H1 (cell line): ENCODE measurements at places on chromosomes 7 and 10. TPM values are rescaled to one million over a fixed set of nuclear protein-coding genes. Genes with fewer than 3 reads are reported as not detected.
A peak's percentile ranks its signal among the peaks of the same experiment; 100 is the strongest.

The TLL2 gene
- total RNA-seq: 3.0 and 3.2 TPM in 2 replicates

DNA sequence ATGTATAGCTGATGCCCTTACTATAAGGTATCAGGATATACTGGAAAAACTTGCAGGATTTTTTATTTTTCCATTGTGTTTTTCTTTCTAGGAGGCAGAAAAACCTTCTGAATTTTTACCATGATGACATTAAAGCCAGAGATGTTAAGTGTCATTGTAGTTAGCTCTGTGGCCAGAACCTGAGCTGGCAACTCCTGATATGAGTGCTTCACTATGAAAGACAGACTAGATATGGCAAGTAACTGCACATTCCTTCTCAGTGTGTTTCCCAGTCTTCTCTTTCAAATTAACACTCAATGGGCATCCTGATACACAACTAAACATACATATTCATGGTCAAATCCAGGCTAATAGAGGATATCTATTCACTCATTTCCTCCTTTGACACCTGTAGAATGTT lies 166.2 kb downstream of the CTTNBP2 start:
- DNase-seq: no peak
- no peak overlapping the region for H3K27ac ChIP-seq
- H3K36me3 ChIP-seq: no peaks in the 10 kb centered on the region; the same call in 1 of the 2 replicates
- H3K27me3 ChIP-seq: no peaks in the 10 kb centered on the region
- H3K4me3 ChIP-seq: no peak overlapping the region

- peaks cover 3% of the 10 kb centered on the region; the same call in 1 of the 2 replicates for H3K4me1 ChIP-seq
- H3K4me3 ChIP-seq: no peak overlapping the region; the same call in 1 of the 2 replicates
- H3K36me3 ChIP-seq: no peaks in the 10 kb centered on the region; the same call in 1 of the 2 replicates
- H3K27ac ChIP-seq: no peak overlapping the region
- no peak for DNase-seq
- peaks cover 33% of the 10 kb centered on the region for H3K27me3 ChIP-seq
Observed at GRCh38 chr10:13529714-13529973, 830 bp upstream of the BEND7 start.

The LRWD1 gene
- 26.8 and 28.5 TPM in 2 replicates for total RNA-seq

The NEUROD6 gene
- not detected in 2 replicates for total RNA-seq

The TMEM184A gene
- 1.5 and 1.8 TPM in 2 replicates for total RNA-seq

The RASA4B gene
- 2.6 and 3.4 TPM in 2 replicates for total RNA-seq

GRCh38 chr7:12475362-12476063 lies 71.8 kb upstream of the VWDE start:
- no peak for DNase-seq
- H3K27ac ChIP-seq: no peak overlapping the region
- no peaks in the 10 kb centered on the region for H3K36me3 ChIP-seq
- no peaks in the 10 kb centered on the region; the same call in 1 of the 2 replicates for H3K4me1 ChIP-seq
- H3K4me3 ChIP-seq: no peak overlapping the region

The PILRA gene
- 7.3 and 7.6 TPM in 2 replicates for total RNA-seq

- H3K27ac ChIP-seq: no peak overlapping the region
- DNase-seq: no peak
- H3K4me3 ChIP-seq: no peak overlapping the region
- H3K27me3 ChIP-seq: no peaks in the 10 kb centered on the region
- H3K4me1 ChIP-seq: peaks cover 10% of the 10 kb centered on the region
Observed at GRCh38 chr7:102191556-102192379, 94.9 kb upstream of the SH2B2 start.

GRCh38 chr10:100330079-100330478 lies at the start of gene PKD2L1:
Gene PKD2L1 (minus strand): TSS chr10:100330228. CDS start chr10:100330103, 125 bp downstream.
- no peak within 1 kb of the TSS for H3K4me3 ChIP-seq
- no peaks in the 10 kb centered on the region for H3K36me3 ChIP-seq
- no peak within 1 kb of the TSS for H3K27ac ChIP-seq
- H3K27me3 ChIP-seq: no peaks in the 10 kb centered on the region; the same call in none of the 2 replicates
- no peaks in the 10 kb centered on the region for H3K4me1 ChIP-seq

The CYP3A4 gene
- total RNA-seq: not detected in 2 replicates

- no peak overlapping the region for H3K27ac ChIP-seq
- no peaks in the 10 kb centered on the region for H3K36me3 ChIP-seq
- H3K27me3 ChIP-seq: no peaks in the 10 kb centered on the region
- no peaks in the 10 kb centered on the region for H3K4me1 ChIP-seq
- DNase-seq: no peak
Observed at GRCh38 chr10:60315311-60315710, 74.4 kb downstream of the ANK3 start.

DNA sequence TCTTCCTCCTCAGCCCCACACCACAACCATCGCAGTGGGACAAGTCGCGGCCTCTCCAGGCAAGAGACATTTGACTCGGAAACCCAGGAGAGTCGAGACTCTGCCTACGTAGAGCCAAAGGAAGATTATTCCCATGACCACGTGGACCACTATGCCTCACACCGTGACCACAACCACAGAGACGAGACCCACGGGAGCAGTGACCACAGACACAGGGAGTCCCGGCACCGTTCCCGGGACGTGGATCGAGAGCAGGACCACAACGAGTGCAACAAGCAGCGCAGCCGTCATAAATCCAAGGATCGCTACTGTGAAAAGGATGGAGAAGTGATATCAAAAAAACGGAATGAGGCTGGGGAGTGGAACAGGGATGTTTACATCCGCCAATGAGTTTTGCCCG lies 112.1 kb downstream of the NSUN6 start:
- no peaks in the 10 kb centered on the region for H3K27me3 ChIP-seq
- no peak overlapping the region for H3K4me3 ChIP-seq
- H3K4me1 ChIP-seq: no peaks in the 10 kb centered on the region
- H3K27ac ChIP-seq: no peak overlapping the region
- no peak for DNase-seq
- no peaks in the 10 kb centered on the region for H3K36me3 ChIP-seq

- no peak overlapping the region for H3K27ac ChIP-seq
- no peaks in the 10 kb centered on the region; the same call in 1 of the 2 replicates for H3K4me1 ChIP-seq
- no peaks in the 10 kb centered on the region for H3K27me3 ChIP-seq
- no peak overlapping the region for H3K4me3 ChIP-seq
Observed at GRCh38 chr10:14822879-14823755, 14.7 kb downstream of the CDNF start.

DNA sequence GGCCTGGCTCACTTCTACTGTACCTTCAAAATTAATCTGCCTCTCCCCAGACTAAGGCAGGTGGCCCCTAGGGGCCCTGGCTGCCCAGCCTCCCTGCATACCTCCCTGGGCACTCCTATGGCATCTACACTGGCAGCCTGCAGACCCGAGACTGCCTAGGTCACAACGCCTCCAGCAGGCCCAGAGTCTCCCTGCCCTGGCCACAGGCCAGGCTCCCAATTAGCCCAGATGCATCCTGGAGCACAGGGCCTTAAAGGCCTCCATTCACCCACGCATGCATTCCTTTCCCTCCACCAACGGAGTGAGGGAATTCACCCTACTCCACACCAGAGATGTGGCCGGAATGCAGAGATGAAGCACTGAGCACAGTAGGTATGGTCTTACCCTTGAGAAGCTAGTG lies 1.9 kb downstream of the CHAT start:
- H3K4me1 ChIP-seq: peaks cover 19% of the 10 kb centered on the region
- no peak overlapping the region for H3K4me3 ChIP-seq
- no peak for DNase-seq
- H3K27ac ChIP-seq: no peak overlapping the region

The ABHD11 gene
- total RNA-seq: 19.8 and 19.9 TPM in 2 replicates

GRCh38 chr7:77407906-77408305 lies 8.2 kb downstream of the GSAP start:
- no peak for DNase-seq
- no peaks in the 10 kb centered on the region for H3K27me3 ChIP-seq
- no peak overlapping the region for H3K27ac ChIP-seq
- H3K4me1 ChIP-seq: no peaks in the 10 kb centered on the region; the same call in 1 of the 2 replicates

DNA sequence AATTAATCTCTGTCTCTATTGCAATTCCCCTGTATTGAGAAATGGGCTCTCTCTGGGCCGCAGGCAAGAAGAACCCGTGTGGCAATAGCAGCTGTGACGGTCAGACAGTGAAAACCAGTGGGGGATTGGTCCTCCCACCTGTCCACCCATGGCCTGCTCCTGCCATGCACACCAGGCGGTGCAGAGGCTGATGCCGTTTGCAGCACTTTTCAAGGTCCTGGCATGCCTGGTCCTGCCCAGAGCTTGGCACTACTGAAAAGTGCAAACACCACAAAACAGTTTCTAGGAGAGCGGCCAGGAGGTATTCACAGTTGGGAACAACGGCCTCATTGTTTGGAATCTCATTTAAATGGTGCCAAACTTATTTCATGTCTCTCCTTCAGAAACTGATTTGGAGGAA lies 41.5 kb downstream of the PSPH start:
- DNase-seq: no peak
- H3K27ac ChIP-seq: no peak overlapping the region
- no peaks in the 10 kb centered on the region for H3K4me1 ChIP-seq
- H3K27me3 ChIP-seq: no peaks in the 10 kb centered on the region
- no peaks in the 10 kb centered on the region for H3K36me3 ChIP-seq

The TRPV5 gene
- not detected in 2 replicates for total RNA-seq

The ZDHHC16 gene
- 45.9 and 50.4 TPM in 2 replicates for total RNA-seq

- H3K27me3 ChIP-seq: no peaks in the 10 kb centered on the region
- H3K4me3 ChIP-seq: no peak overlapping the region
- H3K4me1 ChIP-seq: no peaks in the 10 kb centered on the region
- no peaks in the 10 kb centered on the region for H3K36me3 ChIP-seq
- no peak for DNase-seq
Observed at GRCh38 chr7:157715071-157715937, 378.5 kb downstream of the DNAJB6 start.

- no peak overlapping the region for H3K27ac ChIP-seq
- H3K4me1 ChIP-seq: no peaks in the 10 kb centered on the region
- no peak overlapping the region for H3K4me3 ChIP-seq
- no peaks in the 10 kb centered on the region for H3K36me3 ChIP-seq
Observed at GRCh38 chr7:143458263-143458662, 15.0 kb downstream of the TAS2R60 start.

GRCh38 chr7:132705146-132705545 lies 128.9 kb upstream of the PLXNA4 start:
- H3K4me1 ChIP-seq: no peaks in the 10 kb centered on the region
- DNase-seq: no peak
- no peaks in the 10 kb centered on the region for H3K36me3 ChIP-seq
- H3K4me3 ChIP-seq: no peak overlapping the region

GRCh38 chr7:320297-320696 lies 30.3 kb downstream of the FOXL3 start:
- H3K4me1 ChIP-seq: peaks cover 6% of the 10 kb centered on the region
- H3K27ac ChIP-seq: no peak overlapping the region
- DNase-seq: no peak
- no peaks in the 10 kb centered on the region for H3K27me3 ChIP-seq

GRCh38 chr7:17907014-17907413 lies 33.3 kb downstream of the SNX13 start:
- no peaks in the 10 kb centered on the region for H3K27me3 ChIP-seq
- DNase-seq: no peak
- H3K4me3 ChIP-seq: no peak overlapping the region
- H3K4me1 ChIP-seq: peaks cover 8% of the 10 kb centered on the region; the same call in 1 of the 2 replicates

- H3K27ac ChIP-seq: no peak overlapping the region
- H3K4me3 ChIP-seq: no peak overlapping the region
- no peaks in the 10 kb centered on the region for H3K4me1 ChIP-seq
- H3K36me3 ChIP-seq: no peaks in the 10 kb centered on the region
Observed at GRCh38 chr10:110190170-110190569, 17.2 kb upstream of the MXI1 start.

The SMC3 gene
- total RNA-seq: 89.8 and 93.4 TPM in 2 replicates

The CBX3 gene
- 252 and 258 TPM in 2 replicates for total RNA-seq

DNA sequence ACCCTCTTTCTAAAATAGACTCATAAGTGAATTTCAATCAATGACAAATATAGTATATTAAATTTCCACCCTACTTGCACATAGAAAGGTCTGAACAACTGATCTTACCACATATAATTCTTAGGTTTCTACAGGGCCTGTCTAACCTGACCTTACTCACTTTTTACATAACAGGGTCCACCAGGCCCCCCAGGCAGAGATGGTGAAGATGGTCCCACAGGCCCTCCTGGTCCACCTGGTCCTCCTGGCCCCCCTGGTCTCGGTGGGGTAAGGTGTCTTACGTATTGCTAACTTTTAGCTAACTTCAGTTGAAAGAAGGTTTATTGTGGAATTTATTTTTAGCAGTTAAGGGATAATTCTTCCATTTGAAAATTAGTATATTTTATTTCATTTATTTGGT lies 5.3 kb downstream of the COL1A2 start:
- no peaks in the 10 kb centered on the region for H3K4me1 ChIP-seq
- H3K4me3 ChIP-seq: no peak overlapping the region
- no peak overlapping the region for H3K27ac ChIP-seq
- no peaks in the 10 kb centered on the region for H3K27me3 ChIP-seq

GRCh38 chr7:112540839-112541577 lies 60.2 kb downstream of the LSMEM1 start:
- no peak overlapping the region for H3K27ac ChIP-seq
- no peaks in the 10 kb centered on the region for H3K4me1 ChIP-seq
- no peaks in the 10 kb centered on the region for H3K36me3 ChIP-seq
- DNase-seq: no peak
- no peaks in the 10 kb centered on the region for H3K27me3 ChIP-seq

The SCRN1 gene
- 70.5 and 75.8 TPM in 2 replicates for total RNA-seq

GRCh38 chr7:158353606-158354570 lies 233.7 kb downstream of the PTPRN2 start:
- DNase-seq: peak; percentile 81
- H3K4me3 ChIP-seq: no peak overlapping the region
- peaks cover 8% of the 10 kb centered on the region for H3K4me1 ChIP-seq
- H3K27ac ChIP-seq: no peak overlapping the region
- H3K27me3 ChIP-seq: peaks cover 19% of the 10 kb centered on the region; the same call in 1 of the 2 replicates
- H3K36me3 ChIP-seq: no peaks in the 10 kb centered on the region

- no peak overlapping the region for H3K4me3 ChIP-seq
- H3K36me3 ChIP-seq: no peaks in the 10 kb centered on the region
- H3K4me1 ChIP-seq: no peaks in the 10 kb centered on the region
- no peak for DNase-seq
- no peaks in the 10 kb centered on the region for H3K27me3 ChIP-seq
Observed at GRCh38 chr7:82036146-82036886, 266.5 kb upstream of the HGF start.

The ZNF398 gene
- total RNA-seq: 62.2 and 63.5 TPM in 2 replicates

- peaks cover 30% of the 10 kb centered on the region for H3K27me3 ChIP-seq
- no peak overlapping the region for H3K27ac ChIP-seq
- DNase-seq: peak; percentile 46
- no peak overlapping the region for H3K4me3 ChIP-seq
- no peaks in the 10 kb centered on the region for H3K36me3 ChIP-seq
Observed at GRCh38 chr7:1218541-1219165, 14.0 kb upstream of the UNCX start.

The ZNF25 gene
- total RNA-seq: 0.78 and 1.3 TPM in 2 replicates

DNA sequence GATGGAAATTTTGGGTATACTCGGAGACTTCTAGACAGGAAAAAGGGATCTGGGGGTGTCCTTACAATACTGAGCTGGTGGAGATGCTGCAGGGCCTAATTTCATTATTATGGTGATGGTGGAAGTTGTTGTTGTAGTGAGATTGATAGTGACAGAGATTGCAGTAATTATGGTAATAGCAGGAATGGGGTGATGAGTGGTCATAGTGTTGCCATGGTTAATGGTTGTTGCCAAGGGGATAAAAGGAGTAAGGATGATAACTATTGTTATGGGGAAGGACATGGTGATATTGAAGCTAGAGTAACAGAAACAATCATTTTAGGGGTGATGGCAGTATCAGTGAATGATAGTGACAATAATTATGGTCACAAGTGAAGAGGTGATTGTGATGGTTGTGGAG lies 27.1 kb upstream of the LBX1 start:
- no peaks in the 10 kb centered on the region for H3K36me3 ChIP-seq
- no peak for DNase-seq
- H3K27me3 ChIP-seq: peaks cover 2% of the 10 kb centered on the region; the same call in 1 of the 2 replicates
- no peak overlapping the region for H3K4me3 ChIP-seq
- peaks cover 6% of the 10 kb centered on the region for H3K4me1 ChIP-seq

GRCh38 chr7:148543-148931 lies 43.8 kb upstream of the FAM20C start:
- no peak for DNase-seq
- peak overlapping the region; percentile 97; the same call in 1 of the 2 replicates for H3K27ac ChIP-seq
- no peaks in the 10 kb centered on the region for H3K4me1 ChIP-seq
- peak overlapping the region; percentile 56 for H3K4me3 ChIP-seq

GRCh38 chr7:50651271-50651989 lies 86.2 kb upstream of the DDC start:
- H3K4me3 ChIP-seq: no peak overlapping the region
- no peak for DNase-seq
- H3K27me3 ChIP-seq: no peaks in the 10 kb centered on the region
- no peaks in the 10 kb centered on the region for H3K36me3 ChIP-seq
